ENCODE measurements at places on chromosomes 6 and 20.

DNA sequence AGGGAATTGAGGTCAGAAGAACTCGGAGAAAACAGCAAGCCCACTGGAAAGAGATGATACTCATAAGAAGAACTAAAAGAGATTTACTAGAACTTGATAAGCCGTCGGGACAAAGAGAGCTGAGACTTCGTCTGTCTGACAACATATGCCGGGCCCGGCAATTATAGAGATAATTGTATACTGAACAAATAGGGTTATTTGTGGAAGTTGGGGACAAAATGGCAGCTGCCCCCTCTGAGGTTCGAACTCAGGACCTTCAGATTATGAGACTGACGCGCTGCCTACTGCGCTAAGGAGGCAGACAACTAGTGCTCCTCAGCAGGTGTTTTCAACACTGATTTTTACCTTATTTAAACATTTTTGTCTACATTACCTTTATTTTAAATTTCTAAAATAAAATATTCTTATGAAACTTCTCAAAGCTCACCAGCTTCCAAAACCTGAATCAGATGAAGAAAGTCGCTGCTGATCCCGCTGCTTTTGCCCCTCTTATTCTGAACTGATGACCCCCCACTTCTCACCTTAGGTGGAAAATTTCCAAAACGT, 29.3 kb upstream of the TRIM27 start:
- DNase-seq, result peak; percentile 67

GRCh38 chr6:155411154-155412052, 44.2 kb downstream of the NOX3 start:
- no peak for DNase-seq

GRCh38 chr6:41288030-41288753, 1.7 kb upstream of the TREM1 start:
- peak; percentile 76 for DNase-seq

DNA sequence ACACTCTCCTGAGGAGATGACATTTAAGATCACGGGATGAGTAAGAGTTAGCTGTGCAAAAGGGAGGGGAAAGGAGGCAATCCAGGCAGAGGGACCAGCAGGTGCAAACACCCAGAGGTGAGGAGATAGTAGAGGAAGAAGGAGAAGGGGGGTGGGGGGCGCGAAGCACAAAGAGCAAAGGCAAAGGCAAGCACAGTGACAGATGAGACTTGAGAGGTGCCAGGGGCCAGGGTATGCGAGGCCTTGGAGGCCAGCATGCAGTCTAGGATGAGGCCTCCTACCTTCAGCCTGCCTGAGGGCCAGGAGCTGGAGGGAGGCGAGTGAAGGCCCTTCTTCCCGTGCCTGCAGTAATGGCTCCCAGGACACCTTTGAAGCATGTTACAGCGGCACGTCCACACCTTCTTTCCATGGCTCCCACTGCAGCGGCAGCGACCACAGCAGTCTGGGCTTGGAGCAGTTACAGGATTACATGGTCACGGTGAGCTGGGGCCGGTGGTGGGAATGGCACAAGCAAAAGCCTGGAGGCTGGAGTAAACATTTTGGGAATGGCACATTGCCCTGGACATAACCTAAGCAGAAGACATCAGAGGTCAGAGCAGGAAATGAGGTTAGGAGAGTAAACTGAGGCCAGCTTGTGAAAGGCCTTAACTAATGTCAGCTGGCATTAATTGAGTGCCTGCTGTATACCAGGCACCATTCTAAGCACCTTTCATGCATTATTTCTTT, 18.6 kb downstream of the CCM2L start:
- no peak for DNase-seq

DNA sequence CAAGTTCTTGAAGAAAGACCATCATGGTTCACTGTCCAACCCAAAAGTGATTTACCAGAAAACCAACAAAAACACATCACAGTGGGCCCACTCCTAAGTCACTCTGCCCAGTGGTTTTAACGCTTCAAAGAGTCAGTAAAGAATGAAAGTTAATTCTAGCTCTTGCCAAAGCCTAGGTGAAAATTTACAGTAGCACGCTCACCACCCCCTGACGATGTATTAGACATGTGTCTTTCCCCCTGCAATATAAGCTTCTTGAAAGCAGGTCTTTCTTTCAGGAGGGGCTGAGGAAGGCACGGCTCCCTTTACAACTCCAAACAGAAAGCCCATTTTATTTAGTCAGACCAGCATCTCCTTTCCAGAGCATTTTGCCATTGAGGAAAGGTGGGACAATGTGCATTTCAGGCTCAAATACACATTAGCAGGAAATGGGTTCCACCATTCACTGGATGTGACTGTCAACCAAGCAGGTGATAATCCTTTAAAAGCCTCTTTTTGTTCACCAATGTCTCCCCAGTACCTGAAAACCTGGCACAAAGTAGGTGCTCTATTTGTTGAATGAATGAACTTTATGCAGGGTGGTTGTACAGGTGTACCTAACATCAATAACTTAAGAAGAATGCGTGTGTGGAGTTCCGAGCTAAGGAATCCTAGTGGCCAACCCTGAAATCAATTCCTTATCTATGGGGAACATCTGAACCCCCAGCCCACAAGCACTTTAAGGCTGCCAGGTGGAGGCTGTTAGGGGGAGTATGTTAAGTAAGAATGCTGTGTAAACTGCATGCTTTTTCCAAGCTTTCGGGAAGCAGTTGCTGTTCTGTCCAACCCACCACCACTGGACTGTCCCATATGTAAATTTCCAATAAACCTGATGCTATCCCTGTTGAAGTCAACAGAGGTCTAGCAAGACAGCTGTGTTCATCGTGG, 11.4 kb downstream of the EZR start:
- no peak for DNase-seq

DNA sequence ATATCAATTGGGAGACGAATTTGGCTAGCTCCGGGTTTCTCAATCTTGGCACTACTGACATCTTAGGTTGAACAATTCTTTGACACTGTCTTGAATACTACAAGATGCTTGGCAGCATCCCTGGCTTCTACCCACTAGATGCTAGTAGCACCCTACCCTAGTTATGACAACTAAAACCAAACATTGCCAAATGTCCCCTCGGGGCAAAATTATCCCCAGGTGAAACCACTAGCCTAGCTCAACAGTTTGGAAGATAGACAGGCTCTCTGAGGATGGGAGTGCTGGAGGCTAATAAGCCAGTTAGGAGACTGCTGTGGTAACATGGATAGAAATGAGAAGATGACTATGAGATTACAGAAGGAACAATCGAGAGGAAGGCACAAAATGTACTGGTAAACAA, 20.9 kb downstream of the CCNC start:
- DNase-seq, result peak; percentile 10

DNA sequence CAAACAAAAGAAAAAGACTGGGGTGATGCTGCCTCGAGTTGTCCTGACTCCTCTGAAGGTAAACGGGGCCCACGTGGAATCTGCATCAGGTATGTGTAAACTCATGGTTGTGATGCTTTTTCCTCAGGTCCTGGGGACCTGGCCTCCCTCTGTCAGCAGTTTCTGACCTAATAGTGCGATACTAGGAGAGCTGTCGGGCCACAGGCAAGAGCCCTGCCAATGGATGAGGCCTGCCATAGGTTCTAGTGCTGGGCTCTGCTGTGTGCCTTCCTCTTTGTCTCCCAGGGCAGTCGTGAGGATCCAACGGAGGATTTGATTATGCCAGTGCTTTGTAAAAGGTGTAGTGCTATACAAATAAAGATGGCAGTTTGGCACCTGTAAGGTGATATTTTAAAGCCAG, 71.2 kb downstream of the ASXL1 start:
- DNase-seq, result no peak
